Activated CD4-positive, alpha-beta T cell treated with anti-CD3 and anti-CD28 coated beads, Interleukin-2, amount 10 ng/mL, durations not matched to agents 24 days and 14 days (primary cell): ENCODE measurements at places on chromosomes 11 and 22. TPM values are rescaled to one million over a fixed set of nuclear protein-coding genes. Genes with fewer than 3 reads are reported as not detected.

VPREB1 gene
- total RNA-seq = not detected in 2 replicates

FEN1 gene
- 144 and 152 TPM in 2 replicates for total RNA-seq

DDI1 gene
- total RNA-seq = not detected in 2 replicates

- DNase-seq = no peak
Measured at GRCh38 chr22:39491696-39492095, 10.4 kb upstream of the MIEF1 start.

DNA sequence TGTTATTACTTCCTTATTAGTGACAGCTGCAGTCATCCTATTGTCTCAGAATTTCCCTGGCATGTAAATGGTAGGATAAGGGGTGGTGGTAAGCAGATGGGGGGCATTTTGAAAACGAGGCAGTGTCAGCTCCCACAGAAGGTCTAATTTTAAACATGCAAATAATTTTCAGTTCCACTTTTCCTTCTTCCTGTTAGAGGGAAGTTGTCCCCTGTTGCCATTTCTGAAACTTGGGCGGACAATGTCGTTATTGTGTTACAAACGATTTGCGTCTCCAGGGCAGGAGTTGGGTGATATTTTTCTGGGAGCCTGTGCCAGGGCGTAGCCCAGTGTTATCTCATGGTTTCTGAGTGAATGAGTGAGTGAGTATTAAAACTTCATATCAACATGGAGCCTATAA lies 7.4 kb downstream of the PTPRJ start:
- DNase-seq = no peak

GRCh38 chr11:120682332-120682649 lies 170.7 kb downstream of the GRIK4 start:
- no peak for DNase-seq

DNA sequence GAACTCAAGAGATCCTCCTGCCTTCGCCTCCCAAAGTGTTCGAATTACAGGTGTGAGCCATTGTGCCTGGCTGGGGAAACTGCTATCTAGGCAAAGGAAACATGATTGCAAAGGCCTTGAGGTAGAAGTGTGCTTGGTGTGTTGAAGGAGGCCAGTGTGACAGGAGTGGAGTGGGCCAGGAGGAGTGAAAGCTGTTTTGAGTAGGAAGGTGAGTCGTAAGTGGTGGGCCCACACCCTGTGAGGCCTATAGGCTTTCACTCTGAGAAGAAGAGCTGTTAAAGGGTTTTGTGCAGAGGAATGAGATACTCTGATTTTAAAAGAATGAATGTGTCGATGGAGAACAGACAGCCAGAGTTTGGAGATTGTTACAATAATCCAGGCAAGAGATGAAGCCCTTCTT lies 43.4 kb downstream of the WEE1 start:
- DNase-seq = no peak

GRCh38 chr22:39383841-39384625 lies 15.5 kb upstream of the TAB1 start:
- no peak for DNase-seq
